T-helper 2 cell (primary cell): ENCODE measurements at places on chromosomes 1 and 21.

DNA sequence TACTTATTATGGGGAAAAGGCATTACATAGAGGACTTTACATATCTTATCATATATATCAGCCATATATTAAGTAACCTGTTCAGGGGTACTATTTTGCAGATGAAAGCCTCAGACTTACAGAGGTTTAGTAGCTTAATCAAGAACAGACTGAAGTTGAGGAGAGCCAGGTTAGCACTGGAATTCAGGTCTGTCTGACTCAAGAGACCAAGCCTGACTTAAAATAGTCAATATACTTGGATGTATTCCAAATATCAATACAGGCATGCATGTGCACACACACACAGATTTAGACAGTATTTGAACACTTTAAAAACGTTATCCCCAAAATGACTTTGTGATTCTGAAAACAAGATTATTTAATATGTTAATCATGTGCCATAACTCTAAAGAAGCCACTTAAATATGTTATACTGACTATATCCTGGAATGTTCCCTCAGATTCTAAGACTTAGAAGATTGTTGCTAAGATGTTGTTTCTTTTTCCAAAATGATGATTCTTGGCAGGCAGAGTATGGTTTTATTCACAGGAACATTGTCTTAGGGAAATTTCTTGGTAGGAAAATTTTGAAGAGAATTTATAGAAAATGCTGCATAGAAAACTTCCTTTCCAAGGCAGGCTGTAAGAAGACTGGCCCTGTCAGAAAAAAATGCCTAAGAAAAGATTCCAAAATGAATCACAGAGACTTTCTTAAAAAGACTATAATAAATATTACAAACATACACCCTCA is 61.6 kb downstream of the ADAMTS1 start:
- DNase-seq: no peak

GRCh38 chr1:21626921-21627339 is 42.2 kb downstream of the RAP1GAP start:
- no peak for DNase-seq

GRCh38 chr1:149978547-149979023 is 31.9 kb downstream of the OTUD7B start:
- DNase-seq: no peak

DNA sequence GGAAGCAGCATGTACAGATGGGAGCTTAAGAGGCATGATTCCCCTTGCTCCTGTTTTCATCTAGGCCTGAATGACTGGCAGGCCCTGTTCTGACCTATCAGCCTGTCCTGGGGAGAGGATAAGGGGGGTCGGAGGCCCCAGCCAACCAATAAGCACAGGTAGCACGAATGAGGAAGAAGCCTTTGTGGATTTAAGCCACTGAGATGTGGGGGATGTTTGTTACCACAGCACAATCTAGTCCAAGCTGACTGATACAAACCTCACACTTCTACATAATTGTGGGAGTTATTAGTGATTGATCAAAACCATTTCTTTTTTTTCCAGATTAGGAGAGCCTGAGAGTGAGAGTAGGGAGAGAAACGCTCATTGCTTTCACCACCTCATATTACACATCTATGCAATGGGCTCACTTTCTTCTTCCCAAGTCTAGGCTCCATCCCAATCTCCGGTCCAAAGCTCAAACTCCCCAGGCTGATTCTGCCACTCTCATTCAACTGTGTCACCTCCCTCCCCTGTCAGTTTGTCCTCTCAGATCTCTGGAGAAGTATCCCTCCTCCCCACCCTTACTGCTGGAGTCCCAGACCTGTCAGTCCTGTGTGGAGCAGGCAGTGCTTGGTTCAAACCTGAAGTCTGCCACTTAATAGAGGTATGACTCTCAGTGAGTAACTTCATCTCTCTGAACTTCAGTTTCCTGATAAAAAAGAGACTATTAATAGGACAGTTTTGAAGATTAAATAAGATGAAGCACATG is 220.5 kb downstream of the PTPRU start:
- no peak for DNase-seq

DNA sequence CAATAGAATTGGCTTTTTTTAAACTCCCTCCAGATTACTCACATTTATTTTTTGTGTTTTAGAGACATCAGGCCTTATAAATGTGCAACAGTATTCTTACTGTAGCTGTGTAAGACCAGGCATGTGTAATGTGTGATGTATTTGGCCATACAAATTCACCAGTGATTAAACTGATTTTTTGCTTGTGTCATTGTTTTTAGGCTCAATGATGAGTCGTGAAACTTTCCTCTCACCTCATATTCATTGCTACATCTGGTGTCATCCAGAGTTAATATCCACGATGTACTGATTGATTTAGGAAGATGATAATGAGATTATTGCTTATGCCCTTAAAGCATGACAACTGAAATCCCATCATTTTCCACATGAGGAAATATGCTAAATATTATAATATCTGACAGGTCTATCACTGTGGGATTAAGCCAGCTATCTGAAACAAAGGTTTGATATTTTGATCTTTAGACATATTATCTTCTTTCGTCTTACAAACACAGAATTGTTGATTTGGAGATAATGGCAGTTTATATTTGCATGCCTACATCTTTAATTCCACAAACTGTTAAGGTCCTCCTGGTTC is 487.9 kb downstream of the PTBP2 start:
- no peak for DNase-seq

- DNase-seq: no peak
Measured at GRCh38 chr1:61078618-61079295, 3.6 kb upstream of the NFIA start.
